ENCODE measurements at places on chromosomes 5 and 9.

DNA sequence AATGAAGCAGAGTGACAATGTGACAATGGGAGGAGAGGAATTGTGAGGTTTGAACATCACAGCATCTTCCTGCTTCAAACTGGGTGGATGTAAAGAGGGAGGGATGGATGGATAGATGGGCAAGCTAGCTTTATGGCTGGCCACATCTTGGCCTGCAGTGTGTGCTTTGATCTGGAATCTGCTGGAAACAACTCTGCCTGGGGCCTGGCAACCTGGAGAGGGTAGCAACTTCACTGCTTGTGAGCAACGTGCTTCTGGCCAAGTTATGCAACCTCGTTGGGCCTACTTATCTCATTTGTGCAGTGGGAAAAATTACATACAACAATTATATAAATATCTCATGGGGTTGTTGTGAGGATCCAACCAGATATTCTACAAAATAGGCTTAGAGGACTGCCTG is 5.3 kb downstream of the IL9 start:
- DNase-seq, result no peak

- DNase-seq, result no peak
These were observed 4.4 kb upstream of the FOXE1 start for GRCh38 chr9:97848480-97849237.

- no peak for DNase-seq
These were observed 162.5 kb downstream of the SPOCK1 start for GRCh38 chr5:137336565-137337120.

DNA sequence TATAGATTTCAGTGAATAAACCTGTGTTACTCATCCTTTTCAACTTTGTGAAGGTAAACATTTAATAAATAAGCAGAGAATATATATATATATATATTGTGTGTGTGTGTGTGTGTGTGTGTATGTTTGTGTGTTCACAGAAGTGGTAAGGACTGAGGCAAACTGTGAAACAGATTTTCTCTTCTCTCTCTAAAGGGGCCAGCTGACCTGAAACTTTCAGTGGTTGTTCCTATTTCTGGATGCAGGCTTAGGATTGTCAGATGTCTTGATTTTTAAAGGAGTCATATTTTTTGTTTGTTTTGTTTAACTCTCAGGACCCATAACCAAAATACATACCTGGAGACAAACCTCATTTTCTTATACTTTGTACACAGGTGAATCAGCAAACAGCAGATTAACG is 714.9 kb upstream of the MEF2C start:
- DNase-seq, result no peak

GRCh38 chr9:21210311-21210710 is 3.4 kb upstream of the IFNA10 start:
- no peak for DNase-seq

DNA sequence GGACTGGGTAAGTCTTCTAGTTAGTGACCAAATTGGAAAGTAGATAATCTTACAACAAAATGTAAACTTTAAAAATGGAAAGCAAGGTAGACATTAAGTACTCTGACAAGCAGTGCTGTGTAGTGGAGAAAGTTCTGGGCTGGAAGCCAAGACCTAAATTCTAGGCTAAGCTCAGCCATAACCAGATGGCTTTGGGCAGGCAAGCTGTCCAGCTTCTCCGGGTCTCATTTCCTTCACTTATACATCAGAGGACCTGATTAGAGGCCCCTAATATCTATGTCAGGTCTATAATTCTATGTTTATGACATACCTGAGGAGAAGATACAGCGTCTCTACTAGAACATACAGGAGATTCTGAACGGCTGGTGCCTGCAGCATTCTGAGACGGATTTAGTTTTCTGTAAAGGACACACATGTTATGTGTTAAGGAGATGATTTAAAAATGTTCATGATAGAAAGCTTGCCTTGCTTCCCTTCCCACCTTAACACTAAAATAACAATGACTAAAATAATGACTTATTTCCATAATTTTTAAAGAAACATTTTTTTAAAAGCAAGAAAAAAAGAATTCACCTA is 61.2 kb downstream of the ELL2 start:
- no peak for DNase-seq

DNA sequence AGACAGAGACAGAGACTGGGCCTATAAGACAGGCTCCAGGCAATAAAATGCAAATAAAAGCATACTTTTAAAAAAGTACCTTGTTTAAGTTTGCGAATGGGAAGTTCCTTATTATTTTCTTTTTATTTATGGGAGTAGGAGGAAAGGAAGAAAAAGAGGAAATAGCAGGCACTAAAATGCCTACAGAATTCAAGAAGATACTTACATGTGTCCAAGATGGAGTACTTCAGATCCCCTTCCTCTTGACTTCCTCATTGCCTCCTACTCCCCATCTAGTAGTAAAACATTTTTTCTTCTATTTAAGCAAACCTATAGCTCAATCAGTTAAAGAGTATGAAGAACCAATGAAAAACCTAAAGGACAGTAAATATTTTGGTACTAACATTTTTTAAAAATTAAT is 24.8 kb downstream of the GKAP1 start:
- no peak for DNase-seq

GRCh38 chr9:128877852-128878251 is 3.9 kb downstream of the KYAT1 start:
- no peak for DNase-seq

- DNase-seq, result no peak
These were observed 2.7 kb downstream of the KLF4 start for GRCh38 chr9:107486674-107487520.

Measured in NCI-H345 (cell line).